ENCODE measurements at places on chromosomes 11 and 22.

- no peak for DNase-seq
Observed at GRCh38 chr11:117520966-117521365, 193.3 kb downstream of the CEP164 start.

DNA sequence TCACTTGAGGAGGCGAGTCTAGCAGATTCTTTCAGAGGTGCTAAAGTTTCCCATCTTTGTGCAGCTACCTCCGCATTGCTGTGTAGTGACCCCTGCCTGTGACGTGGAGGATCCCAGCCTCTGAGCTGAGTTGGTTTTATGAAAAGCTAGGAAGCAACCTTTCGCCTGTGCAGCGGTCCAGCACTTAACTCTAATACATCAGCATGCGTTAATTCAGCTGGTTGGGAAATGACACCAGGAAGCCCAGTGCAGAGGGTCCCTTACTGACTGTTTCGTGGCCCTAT lies 8.9 kb upstream of the SAMM50 start:
- DNase-seq: no peak

GRCh38 chr11:2096919-2097301 lies 42.3 kb downstream of the IGF2 start:
- DNase-seq: no peak

DNA sequence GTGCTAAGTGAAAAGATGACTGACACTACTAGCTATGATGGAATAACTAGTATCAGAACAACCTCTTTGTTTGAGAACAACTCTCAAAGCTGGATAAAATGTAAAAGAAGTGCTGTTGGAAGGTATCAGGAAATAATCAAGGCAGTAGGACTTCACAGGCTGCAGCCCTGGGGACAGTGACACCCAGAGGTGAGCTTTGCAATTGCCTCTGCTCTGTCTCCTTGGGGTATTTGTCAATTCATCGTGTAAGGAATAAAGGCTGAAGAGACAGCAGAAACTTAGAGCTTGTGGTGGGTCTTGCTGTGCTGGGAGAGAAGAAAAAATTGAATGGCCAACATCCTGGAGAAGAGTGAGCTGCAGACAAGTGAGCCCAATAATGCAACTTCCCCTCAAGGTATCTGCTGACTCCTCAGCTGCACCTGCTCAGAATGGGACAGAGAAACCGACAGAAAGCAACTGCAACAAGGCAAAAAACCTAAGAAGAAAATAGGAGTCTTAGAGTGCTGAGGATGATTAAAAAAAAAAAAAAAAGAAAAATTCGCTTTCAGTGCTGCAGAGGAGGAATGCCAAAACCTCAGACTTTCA lies 141.1 kb downstream of the RCN1 start:
- DNase-seq: peak; percentile 37

DNA sequence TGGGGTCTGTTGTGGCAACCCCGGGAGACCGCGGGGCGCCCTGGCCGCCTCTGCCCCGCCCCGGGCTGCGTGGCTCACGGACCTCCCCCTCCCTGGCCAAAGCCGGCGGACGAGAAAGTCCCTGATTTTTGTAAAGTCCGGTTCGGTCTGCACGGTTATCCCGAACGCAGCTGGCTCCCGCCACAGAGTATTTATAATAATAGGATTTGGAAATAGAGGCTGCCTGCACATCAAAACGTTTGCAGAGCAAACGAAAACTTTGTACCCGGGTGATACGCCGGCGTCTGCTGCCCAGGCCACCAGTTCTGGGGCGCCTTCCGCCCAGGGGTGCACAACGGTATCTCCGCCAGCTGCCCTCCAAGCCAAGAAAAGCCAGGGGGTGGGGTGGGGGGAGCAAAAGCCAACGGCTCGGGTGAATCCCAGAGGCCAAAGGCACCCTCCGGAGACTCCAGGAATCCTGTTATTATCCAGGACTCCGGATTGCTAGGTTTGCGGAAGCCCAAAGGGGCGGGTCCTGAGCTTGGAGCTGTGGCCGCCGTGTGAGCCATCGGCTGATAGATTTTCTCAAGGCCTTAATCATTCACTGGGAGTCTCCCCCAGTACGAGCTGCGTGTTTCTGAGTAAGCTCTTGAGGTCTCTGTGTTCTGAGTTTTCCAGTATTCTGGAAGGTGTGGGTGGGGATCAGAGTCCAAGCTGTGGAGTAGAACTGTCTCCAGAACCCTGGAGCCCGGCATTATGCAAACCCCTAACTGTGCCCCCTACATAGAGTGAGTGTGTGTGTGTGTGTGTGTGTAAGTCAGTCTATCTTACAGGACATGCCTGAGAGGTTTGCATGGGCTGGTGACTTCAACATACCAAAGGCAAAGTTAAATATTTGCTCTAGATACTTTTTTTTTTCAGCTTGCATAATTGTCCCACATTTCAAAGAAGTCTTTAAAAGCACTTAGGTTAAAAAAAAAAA lies 673 bp upstream of the SHANK2 start:
- DNase-seq: no peak

GRCh38 chr11:44280257-44280656 lies 29.7 kb downstream of the ALX4 start:
- no peak for DNase-seq

All from iPS DF 6.9 (cell line).